Right renal pelvis (tissue), 4 donors: ENCODE measurements at places on chromosomes 6 and 20. TPM values are rescaled to one million over a fixed set of nuclear protein-coding genes. Genes with fewer than 3 reads are reported as not detected.

Gene CASS4
- polyA plus RNA-seq, result 3.4 TPM

Gene VGLL2
- not detected for polyA plus RNA-seq

Gene MATN4
- polyA plus RNA-seq, result 0.20 TPM

Gene MMS22L
- 11.6 TPM for polyA plus RNA-seq

Gene NUP153
- polyA plus RNA-seq, result 60.4 TPM

Gene PNLDC1
- 0.46 TPM for polyA plus RNA-seq

Gene DSTN
- 393 TPM for polyA plus RNA-seq

Gene DTNBP1
- 21.3 TPM for polyA plus RNA-seq

Gene RBL1
- polyA plus RNA-seq, result 12.0 TPM

Gene POU3F2
- polyA plus RNA-seq, result 0.14 TPM

Gene KCNK16
- not detected for polyA plus RNA-seq

Gene RFX6
- polyA plus RNA-seq, result 0.08 TPM

Gene MYO6
- 112 TPM for polyA plus RNA-seq

Gene BPIFB1
- polyA plus RNA-seq, result not detected

Gene C6orf58
- 0.91 TPM for polyA plus RNA-seq

Gene CLPSL2
- 0.23 TPM for polyA plus RNA-seq

Gene MYLK2
- 0.44 TPM for polyA plus RNA-seq

Gene RPS6KA2
- 35.4 TPM for polyA plus RNA-seq

Gene TLDC2
- polyA plus RNA-seq, result 2.5 TPM

Gene PACRG
- 21.0 TPM for polyA plus RNA-seq

Gene MAS1
- 0.03 TPM for polyA plus RNA-seq

Gene ZBP1
- polyA plus RNA-seq, result not detected

Gene CRYBG1
- polyA plus RNA-seq, result 39.9 TPM
